ENCODE measurements at places on chromosomes 7 and 10.

DNA sequence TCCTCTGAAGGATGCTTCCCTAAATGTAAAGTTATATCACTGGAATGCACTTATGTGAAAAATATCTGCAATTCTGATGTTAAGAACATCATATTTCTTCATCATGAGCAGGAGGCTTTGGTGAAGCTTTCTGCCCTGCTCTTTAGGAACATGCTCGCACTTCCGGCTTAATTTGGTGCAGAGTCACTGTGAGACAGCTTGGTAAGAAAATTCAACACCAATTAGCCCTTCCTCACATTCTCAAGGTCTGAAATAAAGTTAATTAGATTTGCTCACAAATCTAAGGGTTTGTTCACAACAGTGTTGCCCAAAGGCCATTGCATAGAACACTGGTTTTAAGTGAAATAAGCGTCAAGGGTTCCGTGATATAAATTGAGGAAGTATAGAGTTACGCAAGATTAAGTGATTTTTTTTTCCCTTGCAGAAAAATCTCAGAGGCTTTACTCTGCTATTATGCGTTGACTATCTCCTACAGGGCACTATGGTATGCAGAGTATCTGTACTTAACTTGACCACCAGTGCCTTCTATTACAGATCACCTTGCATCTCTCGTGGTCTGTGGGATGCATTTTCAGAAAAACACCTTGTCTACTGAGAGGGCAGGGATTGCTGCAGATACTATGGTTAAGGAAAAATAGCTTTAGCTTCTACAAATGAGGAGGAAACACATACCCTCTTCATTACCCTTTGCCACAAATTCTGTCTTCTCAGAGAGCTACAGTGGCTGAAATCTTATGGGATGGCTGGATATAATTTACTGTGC lies 953.9 kb downstream of the TYW1 start:
- DNase-seq: no peak

GRCh38 chr7:50463035-50463434 lies 12.9 kb upstream of the FIGNL1 start:
- DNase-seq: no peak

DNA sequence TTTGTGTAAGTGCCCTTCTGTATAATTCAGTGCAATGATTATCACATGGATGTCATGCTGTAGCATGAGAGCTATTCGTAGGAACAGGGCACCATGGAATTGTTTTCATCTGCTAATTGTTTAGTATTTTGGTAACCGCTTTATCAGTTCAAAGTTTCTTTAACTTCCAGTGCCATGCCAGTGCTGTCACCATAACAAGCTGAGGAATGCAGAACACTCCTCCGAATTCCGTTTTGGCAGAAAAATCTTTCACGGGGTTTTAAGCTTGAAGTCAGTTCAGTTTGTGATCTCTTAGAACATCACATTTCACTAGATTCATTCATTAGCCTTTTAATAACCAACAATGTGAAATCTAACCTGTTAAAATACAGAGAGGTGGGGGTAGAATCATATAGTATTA lies 117.2 kb upstream of the SEMA3C start:
- DNase-seq: no peak

DNA sequence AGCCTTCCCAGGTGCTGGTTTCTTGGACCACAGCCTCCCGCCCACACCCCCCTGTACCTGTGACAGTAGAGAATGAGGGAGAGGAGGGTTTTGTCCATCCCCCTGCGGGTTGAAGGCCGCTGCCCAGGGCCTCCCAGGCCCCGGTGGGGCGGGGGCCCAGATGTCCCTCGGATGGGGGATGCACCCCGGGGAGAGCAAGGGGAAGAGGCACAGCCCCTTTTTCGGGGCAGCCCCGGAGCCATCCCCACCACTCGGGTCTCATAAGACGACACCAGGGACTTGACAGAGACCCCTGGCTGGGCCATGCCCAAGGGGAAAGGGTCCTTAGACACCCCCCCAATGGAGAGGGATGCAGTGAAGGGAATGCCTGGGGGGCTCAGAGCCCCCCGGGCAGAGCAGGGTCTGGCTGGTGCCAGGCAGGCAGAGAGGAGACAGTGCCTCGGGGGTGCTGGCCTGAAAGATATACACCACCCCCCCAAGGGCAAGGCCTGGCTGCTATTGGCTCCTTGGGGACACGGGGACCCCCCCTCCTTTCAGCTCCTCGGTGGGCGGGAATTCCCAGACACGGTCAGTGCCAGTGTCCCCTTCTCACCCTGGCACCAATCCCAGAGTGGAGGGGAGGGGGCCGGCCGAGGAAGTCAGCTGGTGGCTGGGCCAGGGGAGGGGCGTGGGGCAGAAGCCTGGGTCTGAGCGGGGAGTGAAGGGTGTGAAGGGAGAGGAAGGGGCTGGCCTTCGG lies 3.7 kb upstream of the SPACDR start:
- DNase-seq: no peak

GRCh38 chr10:48681740-48682139 lies 2.9 kb upstream of the WDFY4 start:
- DNase-seq: no peak

DNA sequence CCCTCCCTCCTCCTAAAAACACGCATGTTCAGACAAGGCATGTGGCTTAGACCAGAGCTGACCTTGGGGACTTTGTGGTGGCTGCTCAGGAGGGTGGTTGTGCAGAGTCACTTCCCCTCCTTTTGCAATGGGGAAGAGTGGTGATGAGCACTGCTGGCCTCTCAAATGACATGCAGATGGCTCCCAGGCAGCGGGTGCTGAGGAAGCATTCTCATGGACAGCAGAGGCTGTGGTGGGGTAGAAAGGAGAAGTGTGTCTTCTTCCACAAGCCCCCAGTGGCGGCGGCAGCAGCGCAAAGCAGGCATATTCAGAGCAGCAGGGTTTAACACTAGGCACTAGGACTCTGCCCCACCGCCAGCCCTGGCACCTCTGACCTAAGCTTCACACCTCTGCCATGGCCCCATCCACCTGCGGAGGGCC lies 105.9 kb upstream of the ANLN start:
- DNase-seq: no peak

DNA sequence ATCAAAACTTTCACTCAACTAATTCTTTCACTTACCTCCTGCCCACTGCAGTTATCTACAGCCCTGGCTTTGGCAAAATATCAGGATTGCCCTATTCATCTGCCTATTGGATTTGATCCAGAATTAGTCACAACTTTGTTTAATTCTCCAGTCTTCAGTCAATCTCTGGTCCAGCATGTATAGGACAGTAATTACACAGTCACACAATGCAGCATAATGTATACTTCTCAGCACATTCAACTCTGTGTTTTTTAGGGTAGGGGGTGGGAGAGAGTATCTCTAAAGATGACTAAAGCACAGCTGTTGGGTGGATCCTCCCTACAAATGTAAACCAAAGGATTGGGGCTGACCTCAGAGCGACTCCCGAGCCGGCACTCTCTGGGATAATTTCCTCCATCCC lies 17.7 kb upstream of the NRP1 start:
- no peak for DNase-seq

DNA sequence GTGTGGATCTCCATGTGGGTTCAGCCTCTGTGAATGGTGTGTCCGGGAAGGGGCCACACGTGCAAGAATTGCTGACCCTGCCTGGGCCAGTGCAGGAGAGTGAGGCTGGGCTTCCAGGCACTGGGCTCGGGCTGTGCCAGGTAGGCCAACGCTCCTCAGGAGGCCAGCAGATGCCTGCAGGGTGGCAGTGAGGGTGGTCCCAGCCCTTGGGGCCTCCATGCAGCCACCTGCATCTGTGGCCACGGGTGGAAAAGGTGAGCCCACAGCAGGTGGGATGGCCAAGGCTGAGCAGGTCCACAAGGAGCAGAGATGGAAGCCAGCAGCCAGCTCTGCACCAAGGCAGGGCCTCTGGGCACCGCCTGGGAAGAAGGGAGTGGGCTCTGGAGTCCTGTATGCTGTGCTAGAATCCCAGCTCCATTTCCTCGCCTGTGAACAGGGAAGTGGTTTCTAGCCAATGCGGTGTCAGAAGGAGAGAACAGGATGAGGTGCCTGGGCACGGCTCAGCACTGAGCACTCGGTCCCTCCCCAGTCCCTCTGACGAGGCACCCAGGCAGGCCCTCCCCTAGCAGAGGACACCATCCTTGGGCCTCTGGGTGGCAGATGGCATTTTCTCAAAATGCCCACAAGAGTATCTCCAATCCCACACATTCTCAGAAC lies 31.1 kb upstream of the RET start:
- no peak for DNase-seq

DNA sequence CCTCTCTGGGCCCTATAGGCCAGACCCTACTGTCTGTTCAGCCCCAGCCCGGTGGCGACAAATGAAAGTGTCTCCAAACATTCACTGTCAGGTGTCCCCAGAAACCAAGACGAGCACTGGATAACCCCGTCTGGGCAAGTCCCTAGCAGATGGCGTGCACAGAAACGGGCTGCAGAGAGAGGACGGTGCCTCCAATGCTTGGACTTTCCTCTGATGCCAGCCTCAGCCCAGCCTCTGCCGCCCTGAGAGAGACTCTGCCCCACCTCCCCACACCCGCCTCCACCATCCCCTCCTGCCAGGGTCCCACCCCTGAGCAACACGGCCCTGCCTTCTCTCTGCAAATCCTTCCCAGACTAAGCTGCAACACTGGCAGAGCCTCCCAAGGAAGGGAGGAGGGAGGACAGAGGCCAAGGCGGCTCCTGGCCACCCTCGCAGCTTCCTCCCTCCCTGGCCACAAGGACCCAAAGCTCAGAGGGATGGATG lies 7.4 kb upstream of the LFNG start:
- no peak for DNase-seq

DNA sequence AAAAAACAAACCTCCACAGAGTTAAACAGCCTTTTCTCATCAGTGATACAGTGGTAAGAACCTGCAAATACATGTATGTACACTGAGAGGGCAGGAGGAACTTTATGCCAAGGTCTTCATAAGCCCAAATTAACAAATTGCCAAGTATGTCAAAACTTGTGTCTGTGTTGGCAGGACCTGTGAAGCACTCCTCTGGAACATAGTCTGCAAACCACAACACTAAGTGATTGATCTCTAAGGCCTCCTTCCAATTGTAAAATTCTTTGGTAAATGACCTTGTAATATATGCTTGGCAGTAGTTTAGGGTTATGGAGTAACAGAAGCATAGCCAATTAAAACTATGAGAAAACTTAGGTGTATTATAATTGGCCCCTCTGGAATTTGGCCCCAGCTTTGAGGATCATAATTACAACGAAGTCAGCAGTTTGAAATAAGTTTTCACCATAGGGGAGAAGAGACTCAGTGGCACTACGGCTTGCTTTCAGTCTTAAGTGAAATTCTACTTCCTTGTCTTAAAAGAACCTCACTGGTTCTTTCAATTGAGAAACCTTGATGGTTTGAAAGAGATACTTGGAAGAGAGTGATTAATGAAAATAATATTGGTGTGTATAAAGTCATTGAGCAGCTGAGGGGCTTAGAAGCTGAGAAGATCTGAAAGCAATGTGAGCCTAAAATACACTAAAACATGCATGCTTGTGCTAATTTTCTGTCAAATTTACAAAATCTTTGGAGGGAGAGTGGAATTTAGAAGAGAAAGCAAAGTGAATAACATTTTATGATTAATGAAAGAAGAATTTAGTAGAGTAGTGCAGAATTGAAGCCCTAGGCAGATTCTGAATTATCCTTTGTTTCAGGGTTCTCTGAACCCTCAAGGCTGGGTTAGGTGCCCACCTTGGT lies 57.6 kb downstream of the CNNM2 start:
- no peak for DNase-seq

Data from activated gamma-delta T cell treated with anti-CD3 and anti-CD28 coated beads, Interleukin-2, amount 50 U/mL, for 16 hours (primary cell).